ENCODE measurements at places on chromosomes 1 and 21. TPM values are rescaled to one million over a fixed set of nuclear protein-coding genes. Genes with fewer than 3 reads are reported as not detected.

GRCh38 chr1:9443913-9444445, 95.3 kb upstream of the SLC25A33 start:
- no peaks in the 10 kb centered on the region for H3K27me3 ChIP-seq
- peak overlapping the region; percentile 85 for H3K27ac ChIP-seq
- DNase-seq, result no peak
- peaks cover 53% of the 10 kb centered on the region for H3K4me1 ChIP-seq
- H3K36me3 ChIP-seq, result no peaks in the 10 kb centered on the region
- H3K4me3 ChIP-seq, result no peak overlapping the region

- H3K4me3 ChIP-seq, result no peak overlapping the region
- H3K4me1 ChIP-seq, result no peaks in the 10 kb centered on the region
- no peaks in the 10 kb centered on the region for H3K36me3 ChIP-seq
These were observed 183.6 kb upstream of the NR5A2 start for GRCh38 chr1:199843861-199844260.

DNA sequence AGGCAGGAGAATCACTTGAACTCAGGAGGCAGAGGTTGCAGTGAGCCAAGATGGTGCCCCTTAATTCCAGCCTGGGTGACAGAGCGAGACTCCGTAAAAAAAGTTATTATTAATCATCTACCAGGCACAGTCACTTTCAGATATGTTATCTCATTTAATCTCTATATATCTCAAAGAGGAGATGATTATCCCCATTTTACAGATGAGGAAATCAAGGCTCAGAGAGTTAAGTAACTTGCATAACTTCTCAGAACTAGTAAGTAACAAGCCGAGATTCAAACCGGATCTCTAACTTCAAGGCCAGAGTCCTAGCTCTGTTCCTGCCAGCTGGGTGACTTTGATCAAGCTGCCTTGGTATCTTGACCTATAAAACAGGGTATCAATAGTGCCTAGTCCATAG, 17.5 kb downstream of the DIO1 start:
- no peak for DNase-seq
- H3K36me3 ChIP-seq, result peaks cover 25% of the 10 kb centered on the region
- H3K27ac ChIP-seq, result no peak overlapping the region
- no peaks in the 10 kb centered on the region for H3K4me1 ChIP-seq
- H3K4me3 ChIP-seq, result no peak overlapping the region

- H3K36me3 ChIP-seq, result no peaks in the 10 kb centered on the region
- DNase-seq, result no peak
- H3K27me3 ChIP-seq, result no peaks in the 10 kb centered on the region
- no peak overlapping the region for H3K27ac ChIP-seq
- H3K4me1 ChIP-seq, result peaks cover 8% of the 10 kb centered on the region
These were observed 376.4 kb upstream of the LRRC7 start for GRCh38 chr1:69191335-69191734.

DNA sequence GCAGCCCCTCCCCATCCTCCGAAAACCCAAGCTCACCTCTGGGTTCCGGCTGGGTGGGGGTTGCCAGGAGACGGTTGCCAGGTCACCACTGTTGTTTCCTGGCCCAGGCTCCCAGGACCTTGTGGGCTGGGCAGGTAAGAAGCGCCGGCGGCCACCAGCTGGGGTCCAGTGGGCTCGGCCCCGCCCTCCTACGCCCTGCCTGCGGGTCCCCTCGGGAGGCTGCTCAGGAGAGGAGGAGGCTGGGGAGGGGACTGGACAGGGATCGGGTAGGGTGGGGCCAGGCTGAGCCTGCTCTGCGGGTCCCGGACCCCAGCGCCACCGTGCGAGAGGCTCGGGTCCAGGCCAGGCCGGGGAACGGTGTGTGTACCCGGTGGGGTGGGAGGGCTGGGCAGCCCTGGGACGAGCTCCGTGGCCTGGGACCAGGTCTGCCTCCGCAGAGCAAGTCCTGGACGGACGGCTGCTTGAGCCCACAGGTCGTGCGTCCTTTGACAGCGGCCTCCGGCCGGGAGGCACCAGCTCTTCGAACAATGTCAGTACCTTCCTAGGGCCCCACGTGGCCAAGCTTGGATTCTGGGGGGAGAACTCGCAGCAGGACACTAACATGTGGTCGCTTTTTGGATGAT, at the start of gene TTLL10:
Gene TTLL10 (plus strand): TSS at position 88 of the 623 bp plus-strand sequence. CDS start 5,336 bp downstream, outside the sequence.
- no peak within 1 kb of the TSS for H3K4me3 ChIP-seq
- no peak within 1 kb of the TSS for H3K27ac ChIP-seq
- DNase-seq, result no peak
- H3K36me3 ChIP-seq, result no peaks in the 10 kb centered on the region

SERTAD4 gene
- total RNA-seq, result 2.1 TPM

All from esophagus muscularis mucosa (tissue), 4 donors.